ENCODE measurements at places on chromosomes 3 and 15.

DNA sequence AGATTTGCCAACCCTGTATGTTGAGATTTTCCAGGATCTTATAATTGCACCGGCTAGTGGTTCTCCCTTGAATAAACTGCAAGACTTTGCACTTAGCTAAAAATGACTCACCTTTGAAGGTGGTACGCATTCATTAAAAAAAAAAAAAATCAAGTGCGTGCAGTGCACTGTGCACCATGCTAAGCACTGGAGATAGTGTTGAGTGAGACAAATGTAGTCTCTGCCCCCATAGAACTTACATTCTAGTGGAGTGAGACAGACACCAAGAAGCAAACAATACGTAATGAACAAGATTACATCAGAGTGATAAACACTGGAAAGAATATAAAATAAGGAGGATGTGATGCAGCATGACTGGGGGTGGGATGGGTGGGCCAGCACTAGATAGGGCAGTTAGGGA is 69.4 kb downstream of the ITPR1 start:
- DNase-seq, result no peak

- no peak for DNase-seq
Measured at GRCh38 chr3:64808061-64808460, 120.3 kb upstream of the ADAMTS9 start.

DNA sequence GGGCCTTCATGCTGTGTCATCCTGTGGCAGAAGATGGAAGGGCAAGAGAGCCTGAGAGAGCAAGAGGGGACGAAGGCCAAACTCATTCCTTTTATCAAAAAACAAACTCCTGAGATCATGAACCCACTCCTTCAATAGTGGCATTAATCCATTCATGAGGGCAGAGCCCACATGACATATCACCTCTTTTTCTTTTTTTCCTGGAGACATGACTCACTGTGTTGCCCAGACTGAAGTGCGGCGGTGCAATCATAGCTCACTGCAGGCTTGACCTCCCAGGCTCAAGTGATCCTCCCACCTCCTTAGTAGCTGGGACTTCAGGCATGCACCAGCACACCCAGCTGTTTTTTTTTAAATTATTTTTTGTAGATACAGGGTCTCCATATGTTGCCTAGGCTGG is 92.0 kb upstream of the RNU6-1 start:
- no peak for DNase-seq

DNA sequence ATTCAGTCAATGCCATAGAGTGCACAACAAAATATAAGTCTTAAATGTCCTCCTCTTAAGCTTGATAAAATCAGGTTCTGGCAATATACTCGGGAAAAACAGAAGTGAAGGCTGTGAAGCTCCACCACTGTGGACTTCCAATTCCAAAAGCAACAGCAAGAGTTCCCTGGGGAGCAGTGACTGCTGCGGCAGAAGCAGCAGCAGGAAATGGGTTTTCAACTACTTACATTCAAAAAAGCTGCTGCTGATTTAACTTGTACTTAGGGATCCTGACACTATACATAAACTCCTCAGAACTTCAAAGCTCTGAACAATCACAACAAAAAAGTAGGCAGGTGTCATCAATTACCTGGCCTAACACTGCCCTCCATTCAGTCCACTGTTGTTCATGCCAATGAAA is 4.7 kb downstream of the CEP152 start:
- DNase-seq, result no peak

- DNase-seq, result no peak
Measured at GRCh38 chr3:197583371-197583770, 27.6 kb upstream of the BDH1 start.

GRCh38 chr15:66572146-66572545 is 6.3 kb upstream of the LCTL start:
- no peak for DNase-seq

DNA sequence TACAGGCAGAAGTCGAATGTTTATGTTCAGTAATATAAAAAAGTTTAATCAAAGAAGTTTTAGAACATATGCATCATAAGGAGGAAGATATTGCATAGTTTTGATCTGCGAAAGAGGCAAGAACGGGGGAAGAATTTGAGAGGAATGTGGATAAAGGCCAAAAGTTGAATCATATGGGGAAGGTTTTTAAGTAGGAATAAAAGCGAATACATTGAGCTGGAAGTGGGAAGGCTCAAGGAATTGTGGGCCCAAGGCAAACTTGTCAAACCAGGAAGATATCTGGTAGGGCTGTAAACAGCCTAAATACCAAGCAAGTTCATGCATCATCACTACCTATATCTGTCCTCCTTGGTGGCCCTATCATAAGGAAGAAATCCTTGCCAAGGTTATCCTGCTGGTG is 186.9 kb downstream of the MAGI1 start:
- DNase-seq, result no peak

- DNase-seq, result no peak
Measured at GRCh38 chr3:196936288-196936687, 6.0 kb downstream of the NCBP2 start.

GRCh38 chr3:170799009-170799408 is 71.0 kb downstream of the RPL22L1 start:
- DNase-seq, result no peak

DNA sequence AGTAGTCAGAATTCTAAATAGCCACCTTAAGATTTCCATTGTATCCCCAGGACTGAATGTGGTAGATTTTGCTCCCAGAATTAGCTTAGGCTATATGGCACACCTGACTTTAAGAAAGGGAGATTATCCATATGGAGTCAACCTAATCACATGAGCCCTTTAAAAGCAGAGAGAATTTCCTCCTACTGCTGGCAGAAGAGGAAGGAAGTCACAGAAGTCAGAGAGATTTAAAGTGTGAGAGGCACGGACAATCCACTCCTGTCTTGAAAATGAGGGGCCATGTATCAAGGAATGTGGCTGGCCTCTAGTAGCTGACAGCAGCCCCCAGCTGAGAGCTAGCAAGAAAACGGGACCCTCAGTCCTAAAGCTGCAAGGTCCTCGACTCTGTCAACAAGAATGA is 26.8 kb downstream of the LRRC31 start:
- no peak for DNase-seq

GRCh38 chr3:157857440-157857839 is 248.8 kb downstream of the SHOX2 start:
- DNase-seq, result no peak

GRCh38 chr3:123936400-123936799 is 24.6 kb downstream of the CCDC14 start:
- DNase-seq, result no peak

GRCh38 chr3:127012091-127012490 is 29.2 kb downstream of the PLXNA1 start:
- DNase-seq, result no peak

DNA sequence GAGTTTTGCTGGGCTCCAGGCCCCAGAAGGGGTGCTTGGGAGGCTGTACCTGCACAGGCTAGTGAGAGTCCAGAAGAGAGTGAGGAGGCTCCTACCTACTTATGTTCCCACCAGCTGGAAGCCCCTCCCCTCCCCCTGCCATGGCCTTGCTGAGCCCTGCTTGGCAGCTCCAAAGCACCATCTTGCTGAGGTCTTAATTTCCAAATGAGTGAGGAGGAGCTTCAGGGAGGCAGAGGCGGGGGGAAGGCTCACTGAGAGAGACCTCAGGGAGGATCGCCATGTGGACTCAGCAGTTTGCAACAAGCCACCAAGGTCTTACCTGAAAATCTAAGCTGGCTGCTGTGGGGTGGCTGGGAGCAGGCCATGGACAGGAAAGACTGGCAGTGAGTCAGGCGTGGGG is 8.7 kb upstream of the CACNA2D2 start:
- no peak for DNase-seq

GRCh38 chr3:96678325-96678724 is 136.1 kb upstream of the EPHA6 start:
- no peak for DNase-seq

- no peak for DNase-seq
Measured at GRCh38 chr15:50126072-50126471, 7.0 kb upstream of the ATP8B4 start.

- no peak for DNase-seq
Measured at GRCh38 chr15:45543051-45543450, 20.5 kb upstream of the SLC30A4 start.

- DNase-seq, result peak; percentile 17
Measured at GRCh38 chr3:9036404-9037131, 73.3 kb upstream of the RAD18 start.
